GM23338 (cell line): ENCODE measurements at places on chromosomes 4 and X. TPM values are rescaled to one million over a fixed set of nuclear protein-coding genes. Genes with fewer than 3 reads are reported as not detected.

BEND2 gene
- not detected in 2 replicates for total RNA-seq

DNA sequence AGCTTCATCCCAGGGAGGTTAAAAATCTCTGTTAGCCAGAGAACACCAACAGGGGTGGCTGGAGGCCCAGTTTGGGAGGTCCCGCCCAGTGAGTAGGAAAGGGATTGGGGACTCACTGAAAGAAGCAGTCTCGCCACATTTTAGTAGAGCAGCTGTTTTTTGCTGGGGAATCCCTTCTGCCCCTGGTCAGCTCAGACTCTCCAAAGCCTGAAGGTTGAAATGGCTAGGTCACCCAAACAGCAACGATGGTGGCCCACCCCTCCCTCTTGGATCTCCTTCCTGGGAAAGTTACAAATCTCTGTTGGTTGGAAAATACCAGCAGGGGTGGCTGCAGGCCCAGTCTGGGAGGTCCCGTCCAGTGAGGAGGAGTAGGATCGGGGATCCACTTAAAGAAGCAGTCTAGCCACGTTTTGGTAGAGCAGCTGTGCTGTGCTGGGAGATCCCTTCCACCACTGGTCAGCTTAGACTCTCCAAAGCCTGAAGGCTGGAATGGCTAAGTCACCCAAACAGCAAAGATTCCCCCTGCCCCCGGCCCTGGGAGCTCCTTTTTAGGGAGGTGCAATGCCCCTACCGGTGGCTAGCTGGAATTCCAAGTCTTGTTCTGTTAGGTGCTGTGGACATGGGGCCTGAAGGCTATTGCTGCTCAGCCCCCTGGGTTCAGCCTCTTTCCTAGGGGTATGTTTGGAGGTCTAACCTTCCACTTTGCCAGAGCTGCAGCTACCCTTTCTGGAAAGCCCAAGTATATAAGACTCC, 40.0 kb upstream of the TEX13A start:
- no peaks in the 10 kb centered on the region for H3K36me3 ChIP-seq
- H3K27ac ChIP-seq: no peak overlapping the region
- no peak for DNase-seq

- no peaks in the 10 kb centered on the region for H3K4me1 ChIP-seq
- H3K27me3 ChIP-seq: no peaks in the 10 kb centered on the region
- no peaks in the 10 kb centered on the region for H3K36me3 ChIP-seq
Observed at GRCh38 chr4:2177443-2178093, 64.4 kb downstream of the HAUS3 start.

GABRG1 gene
- total RNA-seq: 0.58 and 1.6 TPM in 2 replicates
